ENCODE measurements at places on chromosomes 6 and 20.

DNA sequence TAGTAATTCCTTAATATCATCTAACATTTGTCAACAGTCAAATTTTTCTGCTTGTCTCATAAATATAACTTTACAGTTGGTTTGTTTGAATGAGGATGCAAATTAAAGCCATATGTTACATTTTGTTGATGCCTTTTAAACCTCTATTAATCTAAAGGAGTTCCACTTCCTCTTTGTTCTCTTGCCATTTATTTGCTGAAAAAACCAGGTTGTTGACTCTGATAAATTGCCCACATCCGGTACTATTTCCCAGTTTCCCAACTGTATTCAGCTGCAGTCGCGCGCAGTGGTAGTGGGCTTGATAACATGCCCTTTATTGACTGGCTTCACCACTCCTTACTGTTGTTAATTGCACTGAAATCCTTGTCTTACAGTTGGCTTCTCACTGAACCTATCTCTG, 32.8 kb upstream of the SIRPB2 start:
- no peak for DNase-seq

GRCh38 chr6:22302838-22303237, 6.0 kb upstream of the PRL start:
- no peak for DNase-seq

GRCh38 chr20:17556837-17557674, 12.8 kb upstream of the DSTN start:
- no peak for DNase-seq

GRCh38 chr20:8661229-8661952, 407.5 kb upstream of the PLCB4 start:
- DNase-seq: no peak

GRCh38 chr6:169185692-169186485, 67.8 kb downstream of the THBS2 start:
- no peak for DNase-seq

DNA sequence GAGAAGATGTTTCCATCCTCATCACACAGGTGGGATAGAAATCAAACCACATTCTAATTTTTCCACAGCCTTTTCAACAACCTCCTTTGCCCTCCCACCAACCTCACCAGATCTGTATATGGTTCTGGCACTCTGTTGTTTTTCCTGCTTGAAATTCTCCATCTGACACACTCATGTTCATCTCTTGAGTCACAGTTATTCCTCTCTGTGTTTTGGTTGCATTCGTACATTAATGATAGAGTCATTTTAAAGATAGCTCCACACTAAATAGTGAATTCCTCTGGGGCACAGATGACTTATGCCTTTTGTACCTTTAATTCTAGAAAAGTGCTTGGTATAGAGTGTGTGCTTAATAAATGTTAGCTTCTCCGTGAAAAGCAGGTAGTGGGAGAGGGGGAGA, 1.4 kb upstream of the GCLC start:
- DNase-seq: no peak

GRCh38 chr20:4371623-4372251, 350.0 kb upstream of the PRND start:
- no peak for DNase-seq

DNA sequence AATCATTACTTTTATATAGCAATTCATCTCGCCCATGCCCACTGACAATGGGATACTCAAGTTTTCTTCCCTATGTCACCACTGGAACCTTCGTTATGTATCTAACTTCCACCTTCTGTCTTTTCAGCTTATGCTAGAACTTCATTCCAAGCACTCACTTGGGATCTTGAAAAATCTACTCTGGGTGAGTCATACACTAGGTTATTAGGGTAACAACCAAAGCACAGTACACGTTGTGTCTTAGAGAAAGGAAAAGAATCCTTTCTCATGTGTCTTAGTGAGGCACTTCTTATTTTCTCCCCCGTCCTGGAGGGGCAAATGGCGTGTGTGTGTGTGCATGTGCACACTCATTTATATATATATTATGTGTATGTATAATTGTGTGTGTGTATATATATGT, 18.3 kb upstream of the FAM162B start:
- no peak for DNase-seq

DNA sequence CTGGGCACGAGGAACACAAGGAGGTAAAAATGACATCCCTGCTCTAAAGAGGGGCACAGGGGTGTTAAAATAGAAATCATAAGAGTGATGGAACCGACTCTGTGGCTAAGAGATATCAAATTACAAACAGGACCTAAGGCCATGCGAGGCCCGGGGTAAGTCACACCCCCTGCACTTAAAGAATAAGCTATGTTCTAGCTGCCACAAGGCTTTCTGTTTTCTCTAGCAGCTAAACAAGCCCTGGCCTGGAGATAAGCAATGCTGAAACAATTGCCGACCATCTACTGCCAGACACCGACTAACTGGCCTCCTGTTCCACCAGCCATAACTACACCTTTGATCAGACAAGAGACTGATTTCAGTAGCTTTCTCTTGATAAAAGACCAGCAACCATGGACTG, 32.4 kb downstream of the MDGA1 start:
- DNase-seq: no peak

- DNase-seq: no peak
Measured at GRCh38 chr20:5488823-5489222, 172.1 kb upstream of the PROKR2 start.

GRCh38 chr20:34084227-34084923, 27.7 kb downstream of the EIF2S2 start:
- no peak for DNase-seq

DNA sequence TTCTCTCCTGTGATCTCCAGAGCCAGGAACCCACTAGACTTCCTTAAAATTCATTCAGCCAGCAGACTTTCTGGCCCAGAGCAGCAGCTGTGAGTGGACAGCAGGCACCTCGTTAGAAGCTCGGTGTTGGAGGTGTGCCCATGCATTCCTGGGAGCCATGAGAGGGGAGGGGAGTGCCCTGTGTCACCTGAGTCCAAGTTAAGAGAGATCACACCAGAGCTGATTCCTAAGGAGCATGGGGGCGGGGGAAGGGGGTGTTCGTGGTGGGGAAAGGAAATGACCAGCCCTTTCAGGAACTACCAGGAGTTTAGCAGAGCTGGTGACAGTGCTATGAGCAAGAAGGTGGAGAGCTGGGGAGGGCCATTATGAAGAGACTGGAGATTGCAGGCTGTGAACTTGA, 46.9 kb downstream of the GFRA4 start:
- DNase-seq: no peak

GRCh38 chr6:69812746-69813427, 16.1 kb upstream of the LMBRD1 start:
- DNase-seq: no peak

GRCh38 chr20:9375221-9375681, 139.1 kb upstream of the LAMP5 start:
- DNase-seq: no peak

GRCh38 chr6:38846844-38847243, 131.7 kb downstream of the DNAH8 start:
- no peak for DNase-seq

DNA sequence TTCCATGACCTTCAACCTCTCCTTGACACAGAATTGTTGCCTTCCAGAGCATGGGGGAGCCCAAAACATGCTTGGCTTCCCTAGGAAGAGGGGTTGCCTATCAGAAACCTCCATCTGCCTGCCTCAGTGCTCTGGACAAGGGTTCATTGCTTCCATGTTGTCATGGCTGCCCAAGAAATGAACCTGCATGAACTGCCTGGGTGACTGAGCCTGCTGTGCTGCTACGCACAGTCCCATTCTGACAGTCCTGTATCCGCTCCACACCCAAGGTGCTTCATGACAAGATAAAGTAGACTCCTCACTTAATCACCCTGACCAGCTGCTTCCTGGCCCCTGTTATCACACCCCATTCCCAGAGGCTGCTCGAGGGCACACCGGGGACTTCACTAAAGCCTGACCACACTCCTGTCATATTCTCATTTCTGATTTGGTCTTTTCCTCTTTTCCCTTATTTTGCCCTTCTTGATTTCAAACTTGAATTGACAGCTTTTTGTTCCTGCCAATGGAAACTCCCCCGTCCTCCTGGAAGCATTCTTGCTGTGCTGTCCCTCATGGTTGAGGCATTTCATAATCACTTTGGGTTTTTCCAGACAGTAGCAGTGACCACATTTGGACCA, 31.9 kb downstream of the GMPR start:
- no peak for DNase-seq

- DNase-seq: no peak
Measured at GRCh38 chr6:138772596-138773176, 883 bp upstream of the CCDC28A start.

- no peak for DNase-seq
Measured at GRCh38 chr20:58330687-58331086, 21.2 kb downstream of the RAB22A start.

DNA sequence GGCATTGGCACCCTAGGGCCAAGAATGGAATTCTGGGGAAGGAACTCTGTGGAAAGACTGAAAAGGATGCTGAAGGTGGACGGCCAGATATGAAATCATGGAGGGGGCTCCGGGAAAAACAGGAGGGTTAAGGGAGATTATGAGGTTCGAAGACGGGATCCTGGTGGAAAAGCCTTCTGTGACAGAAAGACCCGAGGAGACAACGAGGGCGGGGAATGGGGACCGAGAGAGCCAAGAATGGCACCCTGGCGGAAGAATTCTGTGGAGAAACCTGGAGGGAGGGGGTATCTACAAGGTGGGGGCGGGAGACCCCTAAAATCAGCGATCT, 426 bp downstream of the TRMT6 start:
- no peak for DNase-seq

GRCh38 chr20:10356628-10357027, 77.4 kb downstream of the MKKS start:
- no peak for DNase-seq

- no peak for DNase-seq
Measured at GRCh38 chr20:50421356-50422340, 88.5 kb upstream of the PTPN1 start.

DNA sequence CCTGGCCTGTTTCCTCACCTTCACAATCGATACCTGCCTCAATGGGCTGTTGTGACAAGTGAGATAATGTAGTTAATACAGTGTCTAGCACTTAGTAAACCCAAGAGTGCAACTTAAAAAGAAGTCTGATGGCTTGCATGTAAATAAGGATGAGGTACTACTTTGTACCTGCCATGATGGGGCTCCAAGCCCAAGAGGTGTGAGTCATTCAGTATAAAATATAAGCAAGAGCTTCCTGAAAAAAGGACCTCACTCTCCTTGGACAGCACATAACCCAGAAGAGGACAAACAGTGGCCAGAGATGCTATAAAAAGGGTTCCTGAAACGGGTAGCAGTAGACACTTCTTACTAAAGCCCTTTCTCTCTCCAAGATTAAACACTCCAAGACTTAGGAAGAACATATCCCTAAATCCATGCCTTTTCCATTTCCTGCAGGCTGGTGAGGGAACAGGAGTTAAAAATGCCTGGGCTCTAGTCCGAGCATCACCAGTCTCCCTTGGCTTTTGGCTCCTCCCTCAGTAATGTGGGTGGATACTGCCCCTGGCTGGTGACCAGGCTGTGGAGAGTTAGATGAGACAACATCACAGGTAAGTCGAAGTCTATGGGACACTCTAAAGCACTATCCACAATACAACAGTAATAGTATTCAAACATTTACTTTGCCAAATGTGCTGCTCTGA, 4.3 kb downstream of the UBE2V1 start:
- DNase-seq: no peak

DNA sequence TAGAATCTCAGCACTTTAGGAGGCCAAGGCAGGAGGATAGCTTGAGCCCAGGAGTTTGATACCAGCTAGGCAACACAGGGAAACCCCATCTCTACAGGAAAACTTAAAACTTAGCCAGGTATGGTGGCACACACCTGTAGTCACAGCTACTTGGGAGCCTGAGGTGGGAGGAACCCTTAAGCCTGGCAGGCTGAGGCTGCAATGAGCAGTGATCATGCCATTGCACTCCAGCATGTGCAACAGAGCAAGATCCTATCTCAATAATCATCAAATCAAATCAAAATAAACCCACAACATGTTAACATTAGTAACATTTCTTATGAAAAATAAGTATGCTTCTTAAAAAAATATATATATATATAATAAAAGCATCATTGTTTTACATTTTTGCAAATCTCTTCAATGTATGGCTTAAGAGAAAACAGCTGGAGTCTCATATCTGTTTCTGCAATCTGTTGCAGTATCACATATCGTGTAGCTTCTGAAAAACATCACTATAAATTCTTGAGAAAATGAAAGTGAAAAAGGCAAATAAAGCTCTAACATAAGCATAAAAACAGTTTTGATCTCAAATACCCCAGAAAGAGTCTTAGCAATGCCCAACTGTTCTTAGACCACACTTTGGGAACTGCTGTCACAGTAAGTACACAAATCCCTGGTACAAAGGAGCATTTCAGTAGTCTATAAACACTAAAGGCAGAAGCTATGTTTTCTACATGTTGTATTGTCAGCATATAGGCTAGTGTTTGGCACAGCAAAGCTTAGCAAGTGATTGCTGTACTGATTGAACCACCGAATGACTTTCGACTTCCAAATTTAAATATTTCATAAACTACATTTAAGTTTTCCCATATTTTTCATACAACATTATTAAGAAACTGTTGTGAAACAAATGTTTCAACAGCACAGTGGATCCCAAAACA, 8.0 kb downstream of the MMUT start:
- DNase-seq: no peak

DNA sequence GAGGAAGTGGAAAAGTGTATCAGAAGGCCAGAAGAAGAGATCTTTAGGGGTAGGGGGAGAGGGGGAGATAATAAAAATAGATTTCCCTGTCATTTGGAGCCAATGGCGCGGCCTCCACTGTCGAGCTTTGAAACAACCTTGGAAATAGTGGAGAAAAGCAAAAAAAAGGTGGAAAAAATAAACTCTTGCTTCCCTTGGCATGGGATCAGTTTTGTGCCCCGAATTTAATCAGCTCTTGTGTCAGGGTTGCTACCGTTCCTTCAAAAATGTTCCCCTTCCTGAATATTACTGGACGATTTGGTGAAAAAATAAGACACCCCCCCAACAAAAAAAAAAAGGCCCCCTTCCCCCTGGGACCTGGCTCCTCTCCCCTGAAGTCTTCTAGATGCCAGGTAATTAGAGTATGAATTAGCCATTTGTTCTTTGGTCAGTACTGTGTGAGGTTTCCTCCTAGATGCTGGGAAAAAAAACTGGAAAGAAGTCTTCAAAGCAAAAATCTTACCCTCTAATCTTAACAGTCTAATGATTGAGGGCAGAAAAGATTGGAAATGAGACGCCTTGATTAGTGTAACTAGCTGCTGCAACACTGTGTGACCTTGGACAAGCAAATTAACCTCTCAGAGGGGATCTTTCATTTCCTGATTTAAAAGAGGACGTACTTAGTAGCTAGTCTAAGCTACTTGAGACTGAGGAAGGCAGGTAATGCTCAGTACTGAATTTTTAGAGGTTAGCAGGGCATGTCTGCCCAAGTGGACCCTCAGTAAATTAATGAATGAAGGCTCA, 872 bp upstream of the RBM39 start:
- DNase-seq: no peak

DNA sequence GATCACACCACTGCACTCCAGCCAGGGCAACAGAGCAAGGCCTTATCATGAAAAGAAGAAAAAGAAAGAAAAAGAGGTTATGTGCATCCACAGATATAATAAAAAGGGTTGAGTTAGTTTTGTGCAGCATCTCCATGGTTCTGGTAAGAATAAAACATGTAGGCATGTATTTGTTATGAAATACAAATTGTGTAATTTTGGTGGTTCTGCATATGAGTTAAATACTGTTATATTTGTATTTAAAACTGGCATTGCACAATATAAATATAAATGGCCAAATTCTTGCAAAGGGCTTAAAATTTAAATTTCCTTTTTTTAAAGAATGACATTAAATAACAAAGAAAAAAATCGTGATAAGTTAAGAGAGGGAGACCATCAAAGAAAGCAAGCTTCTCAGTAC, 159.1 kb upstream of the PREP start:
- DNase-seq: no peak

GRCh38 chr6:155310596-155310995, 3.7 kb downstream of the TFB1M start:
- no peak for DNase-seq
